Aorta (tissue), 5 donors: ENCODE measurements at places on chromosomes 11 and 22. TPM values are rescaled to one million over a fixed set of nuclear protein-coding genes. Genes with fewer than 3 reads are reported as not detected.

GRCh38 chr22:46290843-46291785, 5.6 kb upstream of the GTSE1 start:
- no peaks in the 10 kb centered on the region for H3K36me3 ChIP-seq
- H3K4me1 ChIP-seq, result no peaks in the 10 kb centered on the region
- H3K27ac ChIP-seq, result no peak overlapping the region
- DNase-seq, result no peak
- H3K27me3 ChIP-seq, result no peaks in the 10 kb centered on the region

DNA sequence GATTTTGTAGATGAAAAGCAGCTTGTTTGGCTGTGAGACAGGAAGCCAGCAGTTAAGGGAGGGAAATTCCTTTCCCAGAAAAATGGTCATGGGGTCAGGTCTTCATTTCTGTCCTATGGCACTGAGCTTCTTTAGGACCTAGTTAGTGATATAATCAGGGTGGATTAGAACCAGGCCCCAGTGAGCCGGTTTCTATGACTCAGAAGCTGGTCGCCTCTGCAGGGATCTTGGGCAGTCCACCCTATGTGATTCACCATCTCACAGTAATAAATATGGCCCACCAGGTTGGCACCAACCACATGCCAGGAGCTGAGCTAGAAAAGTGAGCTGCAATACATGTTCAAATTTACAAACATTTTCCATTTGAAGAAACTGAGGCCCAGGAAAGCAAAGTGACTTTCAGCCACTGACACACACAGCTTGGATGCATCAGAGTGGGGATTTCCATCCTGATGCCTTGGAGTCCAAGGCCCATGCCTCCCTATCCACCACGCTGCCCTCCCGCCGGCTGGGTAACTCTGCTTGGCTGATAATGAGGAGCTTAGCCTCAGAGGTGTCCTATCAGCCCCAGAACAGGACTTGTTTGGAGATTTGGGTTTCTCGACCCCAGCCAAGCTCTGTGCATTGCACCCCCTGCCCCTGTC, 42.0 kb downstream of the CD82 start:
- H3K4me1 ChIP-seq, result no peaks in the 10 kb centered on the region
- DNase-seq, result no peak
- H3K27ac ChIP-seq, result no peak overlapping the region
- H3K36me3 ChIP-seq, result no peaks in the 10 kb centered on the region
- H3K4me3 ChIP-seq, result no peak overlapping the region
- no peaks in the 10 kb centered on the region for H3K27me3 ChIP-seq

DNA sequence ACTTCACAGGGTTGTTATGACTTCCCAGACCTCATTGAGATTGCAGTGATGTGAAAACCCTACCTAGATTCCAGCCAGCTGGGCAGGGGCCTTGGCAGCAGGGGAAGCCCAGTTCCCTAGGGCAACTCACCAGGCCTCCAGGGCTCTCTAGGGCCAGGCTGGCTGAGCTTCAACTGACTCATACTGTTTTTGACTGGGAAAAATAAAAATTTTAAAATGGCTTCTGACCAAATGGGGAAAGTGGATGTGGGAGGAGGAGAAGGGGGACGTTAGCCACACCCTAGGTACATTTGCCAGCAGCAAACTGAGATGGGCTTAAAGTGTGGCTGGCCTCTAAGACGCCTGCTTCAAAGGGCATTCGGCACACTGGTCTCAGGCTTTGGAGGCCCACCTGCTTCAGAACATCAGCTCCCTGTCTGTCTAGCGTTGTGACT, 39.0 kb downstream of the BMAL1 start:
- H3K36me3 ChIP-seq, result no peaks in the 10 kb centered on the region
- H3K4me1 ChIP-seq, result no peaks in the 10 kb centered on the region
- H3K4me3 ChIP-seq, result no peak overlapping the region
- no peaks in the 10 kb centered on the region for H3K27me3 ChIP-seq
- peak overlapping the region; percentile 23 for H3K27ac ChIP-seq

DNA sequence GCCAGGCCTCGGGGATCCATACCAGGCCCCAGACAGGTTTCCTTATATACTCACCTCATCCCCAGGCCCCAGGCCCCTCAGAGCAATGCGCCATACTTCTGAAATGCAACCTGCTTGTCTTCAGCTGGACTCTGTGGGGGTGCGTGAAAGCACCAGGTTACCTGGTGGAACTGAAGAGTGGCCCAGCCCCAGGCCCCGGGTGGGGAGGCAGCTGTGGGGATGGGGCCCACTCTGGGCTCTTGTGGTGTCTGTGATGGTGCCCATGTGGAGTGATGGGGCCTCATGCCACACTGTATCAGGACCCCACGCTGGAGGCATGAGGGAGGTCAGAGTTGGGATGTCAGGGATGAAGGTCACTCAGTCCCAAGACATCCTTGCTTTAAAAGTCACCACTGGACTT, 999.0 kb downstream of the BRD1 start:
- no peaks in the 10 kb centered on the region for H3K27me3 ChIP-seq
- H3K27ac ChIP-seq, result no peak overlapping the region
- no peaks in the 10 kb centered on the region for H3K4me1 ChIP-seq
- no peaks in the 10 kb centered on the region for H3K36me3 ChIP-seq

DNA sequence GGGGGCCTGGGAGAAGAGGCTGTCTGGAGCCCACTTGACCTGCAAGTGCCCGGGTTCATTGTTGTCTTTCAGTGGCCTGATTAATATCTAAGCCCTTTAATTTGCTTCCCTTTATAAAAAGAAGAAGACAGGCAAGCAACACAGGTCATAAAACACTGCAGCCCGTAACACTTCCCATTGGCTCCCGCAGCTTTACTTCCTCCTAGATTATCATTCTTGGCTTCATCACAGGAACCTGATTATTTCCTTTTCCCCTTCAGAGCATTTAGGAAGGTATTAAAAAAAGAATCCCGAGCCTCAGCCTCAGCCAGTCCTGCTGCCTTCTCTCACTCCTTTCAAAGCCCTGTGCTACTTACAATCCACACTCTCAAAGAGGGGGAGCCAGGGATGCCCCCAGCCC, 183.2 kb downstream of the GRIK4 start:
- H3K27me3 ChIP-seq, result no peaks in the 10 kb centered on the region
- H3K36me3 ChIP-seq, result no peaks in the 10 kb centered on the region
- no peak for DNase-seq
- no peak overlapping the region for H3K4me3 ChIP-seq
- H3K27ac ChIP-seq, result no peak overlapping the region

- H3K27ac ChIP-seq, result no peak overlapping the region
- DNase-seq, result no peak
- no peaks in the 10 kb centered on the region for H3K4me1 ChIP-seq
- H3K36me3 ChIP-seq, result no peaks in the 10 kb centered on the region
Measured at GRCh38 chr11:61482513-61482912, 26.0 kb upstream of the LRRC10B start.

DNA sequence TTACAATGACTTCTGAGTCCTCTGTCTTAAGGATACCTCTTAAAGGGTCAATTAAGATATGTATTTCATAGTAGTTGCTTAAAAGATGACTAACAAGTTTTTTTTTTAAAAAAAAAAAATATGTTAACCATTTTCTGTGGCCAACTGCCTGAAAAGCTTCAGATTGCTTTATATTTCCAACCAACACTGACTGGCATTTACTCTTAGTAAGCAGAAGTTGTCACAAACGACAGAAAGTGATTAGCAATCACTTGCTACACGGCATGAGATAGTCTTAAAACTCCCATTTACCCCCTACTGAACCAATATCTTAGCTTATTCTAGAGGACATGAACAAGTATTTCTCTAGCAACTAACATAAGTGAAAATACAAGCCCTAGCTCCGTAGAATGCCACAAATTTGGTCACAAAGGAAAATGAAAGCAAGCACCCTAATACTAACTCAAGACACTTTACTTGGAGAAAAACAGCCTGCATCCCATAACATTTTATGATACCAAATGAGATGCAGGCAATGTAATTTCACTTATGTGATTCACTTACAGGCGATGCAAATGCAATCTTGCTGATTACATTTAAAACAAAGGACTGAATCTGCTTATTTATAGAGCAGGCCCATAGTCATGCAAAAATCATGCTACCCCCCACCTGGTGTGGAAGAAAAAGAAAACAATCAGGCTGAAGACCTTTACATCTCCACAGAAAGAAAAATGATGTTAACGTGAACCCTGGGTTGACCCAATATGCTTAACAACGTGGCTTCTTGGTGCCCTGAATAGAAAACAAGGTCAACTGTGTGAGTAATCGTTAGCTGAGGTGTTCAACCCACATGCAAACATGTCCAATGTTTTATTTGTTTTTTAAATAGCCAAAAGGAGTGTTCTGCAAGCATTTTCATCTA, 25.7 kb downstream of the MPPED2 start:
- DNase-seq, result no peak
- no peaks in the 10 kb centered on the region for H3K36me3 ChIP-seq
- H3K27me3 ChIP-seq, result no peaks in the 10 kb centered on the region
- peak overlapping the region; percentile 60 for H3K4me3 ChIP-seq
- peak overlapping the region; percentile 67 for H3K27ac ChIP-seq

GRCh38 chr11:47886096-47886495, 37.9 kb upstream of the NUP160 start:
- no peaks in the 10 kb centered on the region for H3K4me1 ChIP-seq
- H3K27ac ChIP-seq, result no peak overlapping the region
- no peak overlapping the region for H3K4me3 ChIP-seq
- H3K36me3 ChIP-seq, result no peaks in the 10 kb centered on the region
- DNase-seq, result peak; percentile 59

- H3K4me1 ChIP-seq, result no peaks in the 10 kb centered on the region
- no peak for DNase-seq
- H3K27me3 ChIP-seq, result no peaks in the 10 kb centered on the region
- H3K36me3 ChIP-seq, result no peaks in the 10 kb centered on the region
- no peak overlapping the region for H3K4me3 ChIP-seq
- H3K27ac ChIP-seq, result no peak overlapping the region
Measured at GRCh38 chr11:12591706-12592105, 82.5 kb upstream of the TEAD1 start.

The CHADL gene
- total RNA-seq, result 2.7 TPM
